Fibroblast of skin of left biceps (primary cell): ENCODE measurements at places on chromosomes 6 and 20.
A peak's percentile ranks its signal among the peaks of the same experiment; 100 is the strongest.

GRCh38 chr20:4082406-4083097 lies 67.2 kb upstream of the RNF24 start:
- no peak for DNase-seq

GRCh38 chr20:18611492-18611891 lies 23.6 kb downstream of the DTD1 start:
- DNase-seq, result no peak

DNA sequence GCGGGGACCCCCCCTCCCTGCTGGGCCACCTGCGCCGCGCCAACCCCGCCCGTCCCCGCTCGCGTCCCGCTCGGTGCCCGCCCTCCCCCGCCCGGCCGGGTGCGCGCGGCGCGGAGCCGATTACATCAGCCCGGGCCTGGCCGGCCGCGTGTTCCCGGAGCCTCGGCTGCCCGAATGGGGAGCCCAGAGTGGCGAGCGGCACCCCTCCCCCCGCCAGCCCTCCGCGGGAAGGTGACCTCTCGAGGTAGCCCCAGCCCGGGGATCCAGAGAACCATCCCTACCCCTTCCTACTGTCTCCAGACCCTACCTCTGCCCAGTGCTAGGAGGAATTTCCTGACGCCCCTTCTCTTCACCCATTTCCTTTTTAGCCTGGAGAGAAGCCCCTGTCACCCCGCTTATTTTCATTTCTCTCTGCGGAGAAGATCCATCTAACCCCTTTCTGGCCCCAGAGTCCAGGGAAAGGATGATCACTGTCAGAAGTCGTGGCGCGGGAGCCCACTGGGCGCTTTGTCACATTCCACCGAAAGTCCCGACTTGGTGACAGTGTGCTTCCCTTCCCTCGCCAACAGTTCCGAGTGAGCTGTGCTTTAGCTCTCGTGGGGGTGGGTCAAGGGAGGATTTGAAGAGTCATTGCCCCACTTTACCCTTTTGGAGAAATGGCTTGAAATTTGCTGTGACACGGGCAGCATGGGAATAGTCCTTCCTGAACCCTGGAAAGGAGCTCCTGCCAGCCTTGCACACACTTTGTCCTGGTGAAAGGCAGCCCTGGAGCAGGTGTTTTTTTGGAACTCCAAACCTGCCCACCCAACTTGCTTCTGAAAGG lies 2.1 kb downstream of the VEGFA start:
- no peak for DNase-seq

DNA sequence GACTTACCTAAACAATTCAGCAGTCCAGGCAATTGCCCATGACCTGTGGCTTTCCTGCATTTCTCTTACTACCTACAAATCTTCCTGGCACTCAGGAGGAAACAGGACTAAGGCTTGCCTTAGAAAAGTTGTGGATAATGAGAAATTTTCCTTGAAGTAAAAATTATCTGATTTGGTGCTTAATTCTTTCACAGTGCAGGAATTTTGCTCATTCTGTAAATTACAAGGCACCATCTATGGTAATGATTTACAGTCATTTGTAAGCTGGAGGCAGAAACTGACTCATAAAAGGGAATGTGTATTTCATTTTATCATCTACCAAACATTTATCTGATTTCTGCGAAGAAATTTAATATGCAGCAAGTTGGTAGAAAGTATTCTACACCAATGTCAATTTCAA lies 211.5 kb upstream of the FKBP1C start:
- DNase-seq, result no peak

- DNase-seq, result no peak
Observed at GRCh38 chr20:5433352-5433751, 116.6 kb upstream of the PROKR2 start.

DNA sequence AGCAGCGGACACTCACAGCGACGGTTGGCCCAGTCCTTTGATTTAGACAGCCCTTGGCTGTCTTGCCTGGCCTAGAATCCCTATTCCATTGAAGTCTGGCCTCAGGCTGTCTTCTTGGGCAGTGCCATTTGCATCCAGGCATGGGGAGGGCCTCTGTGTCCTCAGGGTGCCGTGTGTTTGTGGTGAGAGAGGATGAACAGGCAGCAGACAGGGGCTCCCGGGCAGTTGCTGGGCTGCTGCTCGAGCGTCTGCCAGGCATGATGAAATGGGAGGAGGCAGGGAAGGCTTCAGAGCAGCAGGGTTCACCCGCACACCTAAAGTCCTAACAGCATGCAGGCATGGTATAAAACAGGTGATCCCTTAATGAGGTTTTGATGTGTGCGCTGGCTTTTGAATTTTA lies 126.9 kb downstream of the SOBP start:
- DNase-seq, result no peak

DNA sequence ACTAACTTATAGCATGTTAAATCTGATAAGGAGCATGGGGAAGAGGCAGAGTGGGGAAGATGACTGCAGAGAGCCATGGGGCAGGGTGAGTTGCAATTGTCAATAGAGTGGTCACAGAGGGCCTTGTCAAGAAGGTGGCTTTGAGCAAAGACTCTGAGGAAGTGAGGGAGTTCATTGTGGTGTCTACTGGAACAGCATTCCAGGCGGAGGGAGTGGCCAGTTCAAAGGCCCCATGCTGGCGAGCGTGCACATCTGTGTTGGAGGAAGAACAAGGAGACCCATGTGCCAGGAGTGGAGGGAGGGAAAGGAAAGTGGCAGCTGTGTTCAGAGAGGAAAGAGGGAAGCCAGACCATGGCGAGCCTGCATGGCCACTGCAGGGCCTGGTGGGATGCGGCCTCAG lies 15.8 kb upstream of the GPR6 start:
- no peak for DNase-seq

DNA sequence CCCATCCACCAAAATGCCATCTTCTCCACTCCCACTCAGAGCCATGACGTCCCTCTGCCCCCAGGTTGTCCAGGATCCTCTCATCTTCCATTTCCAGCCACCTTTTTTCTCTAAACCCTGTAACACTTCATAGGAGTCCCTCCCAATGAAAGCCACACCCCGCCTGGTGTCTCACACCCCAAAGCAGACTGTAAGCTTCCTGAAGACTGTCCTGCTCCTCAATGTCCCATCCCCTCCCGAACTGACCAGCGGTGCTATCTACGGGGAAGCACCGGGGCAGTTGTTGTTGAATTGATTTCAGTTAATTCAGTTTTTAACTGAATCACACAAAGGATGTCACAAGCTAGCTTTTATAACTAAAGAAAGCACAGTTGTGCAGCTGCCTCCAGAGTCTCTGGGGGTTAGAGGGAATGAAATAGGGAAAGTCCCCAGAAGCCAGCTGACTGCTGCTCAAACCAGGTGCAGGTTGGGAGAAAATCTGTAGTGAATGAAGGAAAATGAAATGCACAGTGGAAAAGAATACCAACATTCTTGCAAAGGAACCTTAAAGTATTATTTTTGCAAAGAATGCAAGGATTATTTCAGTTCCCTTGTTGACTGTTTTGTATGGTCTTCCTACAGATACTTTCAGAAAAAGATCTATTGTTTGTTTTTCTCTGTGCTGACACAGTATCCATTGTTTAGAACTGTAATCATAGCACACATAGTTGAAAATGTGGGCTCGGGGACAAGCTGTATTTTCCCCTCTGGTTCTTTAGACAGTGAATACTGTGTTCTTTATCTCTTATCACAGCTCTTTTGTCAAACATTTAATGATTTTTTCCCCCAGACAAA lies 222.6 kb upstream of the QKI start:
- no peak for DNase-seq

GRCh38 chr20:63022501-63022900 lies 15.7 kb upstream of the BHLHE23 start:
- DNase-seq, result no peak

DNA sequence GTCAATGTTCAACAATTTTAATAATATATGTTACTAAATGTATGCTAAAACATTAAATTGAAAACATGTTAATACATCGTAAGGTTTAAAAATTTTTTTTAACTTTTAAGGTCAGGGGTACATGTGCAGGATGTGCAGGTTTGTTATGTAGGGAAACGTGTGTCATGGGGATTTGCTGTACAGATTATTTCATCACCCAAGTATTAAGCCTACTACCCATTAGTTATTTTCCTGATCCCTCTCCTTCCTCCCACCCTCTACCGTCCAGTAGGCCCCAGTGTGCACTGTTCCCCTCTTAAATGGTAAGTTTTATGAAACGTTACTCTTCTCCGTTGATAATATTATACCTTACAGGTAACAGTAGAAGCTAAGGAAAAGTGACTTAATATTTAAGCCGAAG lies 15.8 kb downstream of the PDE7B start:
- DNase-seq, result no peak

DNA sequence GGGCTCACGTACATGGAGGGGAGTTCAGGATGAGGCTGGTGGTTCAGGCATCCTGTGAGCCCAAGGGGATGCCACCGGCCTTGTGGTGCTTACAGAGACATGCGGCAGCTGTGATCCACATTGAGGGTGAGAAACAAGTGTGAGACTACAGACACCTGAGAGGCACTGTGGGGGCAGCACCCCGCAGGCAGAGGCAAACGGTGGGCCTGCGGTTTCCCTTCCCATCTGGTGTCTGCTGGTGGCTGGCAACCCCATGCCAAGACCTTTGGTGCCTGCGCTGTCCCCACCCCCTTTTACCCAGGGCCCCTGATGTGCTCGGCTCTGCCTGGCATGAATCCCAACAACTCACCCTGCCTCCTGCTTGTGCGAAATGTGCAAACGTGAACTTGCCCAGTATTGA lies 42.0 kb downstream of the ERMARD start:
- DNase-seq, result no peak

DNA sequence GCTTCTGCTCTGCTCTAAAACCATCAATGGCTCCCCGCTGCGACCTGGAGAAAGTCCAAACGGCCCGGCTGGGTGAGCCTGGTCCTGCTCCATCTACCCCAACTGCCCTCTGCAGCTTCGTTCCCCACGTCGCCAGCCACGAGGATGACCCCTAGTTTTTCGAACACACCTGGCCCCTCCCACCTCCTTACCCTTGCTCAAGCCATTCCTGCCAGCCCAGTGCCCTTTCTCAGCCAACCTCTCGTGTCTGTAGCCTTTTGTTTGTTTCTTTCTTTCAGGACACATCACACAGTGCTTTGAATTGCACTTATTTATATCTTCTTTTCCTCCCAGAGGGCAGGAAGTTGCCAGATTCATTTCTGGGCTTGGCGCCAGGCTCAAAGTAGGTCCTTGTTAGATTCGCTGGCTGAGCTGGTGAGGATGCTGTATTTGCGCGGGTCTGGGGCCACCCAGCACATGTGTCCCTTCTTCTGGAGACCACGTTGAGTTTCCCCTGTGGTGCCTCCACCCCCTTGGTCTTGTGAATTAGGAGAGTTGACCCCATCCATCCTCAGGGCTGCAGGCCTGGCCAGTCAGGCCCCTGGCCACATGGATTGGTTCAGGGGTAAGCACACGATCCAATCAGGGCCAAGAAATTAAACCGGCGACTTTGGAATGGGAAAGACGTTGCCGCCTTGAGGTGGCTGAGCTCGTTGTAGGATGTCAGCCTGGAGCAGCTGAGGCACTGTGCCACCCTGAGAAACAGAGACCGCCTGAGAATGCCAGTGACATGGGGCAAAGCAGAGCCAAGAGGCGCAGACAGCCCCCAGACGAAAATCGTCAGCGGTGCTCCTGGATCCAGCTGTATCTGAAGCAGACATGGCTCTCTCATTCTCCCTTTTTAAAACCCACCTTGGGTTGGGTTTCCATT lies 156.0 kb downstream of the CEBPB start:
- peak; percentile 62 for DNase-seq

DNA sequence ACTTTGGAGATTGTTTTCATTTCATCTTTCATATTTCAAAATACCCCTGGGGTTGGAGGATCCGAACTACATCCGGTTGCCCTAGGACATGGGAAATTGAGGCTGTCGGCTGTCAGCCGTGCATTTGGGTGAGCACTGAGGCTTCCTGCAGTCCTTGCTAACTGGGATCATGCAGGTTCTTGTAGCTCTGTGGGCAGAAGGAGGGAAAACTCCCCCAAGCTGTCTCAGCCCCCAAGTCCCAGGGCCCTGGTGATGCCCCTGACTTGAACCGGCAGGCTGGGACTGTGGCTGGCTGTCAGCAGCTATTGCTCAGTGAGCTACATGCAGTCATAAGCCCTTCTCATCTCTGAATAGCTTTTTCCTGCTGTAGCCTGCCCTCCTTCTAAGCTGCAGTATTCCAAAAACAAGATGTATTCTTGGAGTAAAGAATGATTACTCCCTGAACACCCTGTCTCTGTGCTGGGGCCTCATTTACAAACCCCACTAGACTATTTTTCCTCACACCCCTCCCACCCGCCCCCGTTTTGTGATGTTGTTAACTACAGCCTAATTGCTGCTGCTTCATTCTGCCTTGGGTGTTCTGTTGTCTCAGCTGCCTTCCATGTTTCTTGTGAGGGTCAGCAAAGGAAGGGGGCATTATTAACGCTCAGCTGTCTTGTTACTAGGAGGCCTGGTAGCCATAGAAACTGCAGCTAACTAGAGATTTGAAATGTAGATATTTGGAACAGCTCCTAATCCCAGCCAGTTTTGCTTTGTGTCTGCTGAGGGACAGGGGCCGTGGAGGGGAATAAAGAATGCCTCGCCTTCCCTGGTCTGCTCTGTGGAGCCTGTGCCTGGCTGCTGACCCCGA lies 18.1 kb downstream of the MTRES1 start:
- DNase-seq, result no peak

GRCh38 chr6:13766201-13766634 lies 48.1 kb downstream of the MCUR1 start:
- no peak for DNase-seq

DNA sequence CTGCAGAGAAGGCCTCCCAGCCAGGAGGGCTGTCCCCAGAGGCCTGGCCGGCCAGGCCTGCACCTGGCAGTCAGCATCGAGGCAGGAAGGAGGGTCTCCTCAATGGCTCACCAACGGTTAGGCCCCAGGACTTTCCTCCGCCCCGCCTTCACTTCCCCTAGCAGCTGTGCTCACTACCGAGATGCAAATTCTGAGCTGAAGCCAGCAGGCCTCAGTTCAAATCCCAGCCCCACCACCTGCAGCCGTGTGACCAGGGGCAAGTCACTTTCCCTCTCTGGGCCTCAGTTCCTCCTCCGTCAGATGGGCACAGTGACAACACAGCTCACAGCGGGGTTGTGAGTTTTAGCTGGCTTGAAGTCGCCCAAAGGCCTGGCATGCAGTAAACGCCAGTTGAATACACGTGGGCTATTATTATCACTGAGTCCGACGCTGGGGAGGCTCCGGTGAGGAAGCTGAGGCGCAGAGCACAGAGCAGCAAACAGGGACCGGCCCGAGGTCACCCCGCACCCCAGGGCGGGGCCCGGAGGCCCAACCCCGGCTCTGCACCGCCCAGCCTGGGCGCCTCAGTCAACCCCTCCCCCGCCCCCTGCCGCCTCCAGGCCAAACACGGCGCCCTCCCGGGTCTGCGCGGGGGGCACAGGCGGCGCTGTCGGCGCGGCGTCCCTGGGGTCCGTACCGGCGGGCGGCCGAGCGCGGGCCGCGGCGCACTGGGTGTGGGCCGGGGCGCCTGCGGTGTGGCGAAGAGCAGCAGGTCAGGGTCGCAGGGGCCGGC lies 671 bp downstream of the E2F1 start:
- no peak for DNase-seq

DNA sequence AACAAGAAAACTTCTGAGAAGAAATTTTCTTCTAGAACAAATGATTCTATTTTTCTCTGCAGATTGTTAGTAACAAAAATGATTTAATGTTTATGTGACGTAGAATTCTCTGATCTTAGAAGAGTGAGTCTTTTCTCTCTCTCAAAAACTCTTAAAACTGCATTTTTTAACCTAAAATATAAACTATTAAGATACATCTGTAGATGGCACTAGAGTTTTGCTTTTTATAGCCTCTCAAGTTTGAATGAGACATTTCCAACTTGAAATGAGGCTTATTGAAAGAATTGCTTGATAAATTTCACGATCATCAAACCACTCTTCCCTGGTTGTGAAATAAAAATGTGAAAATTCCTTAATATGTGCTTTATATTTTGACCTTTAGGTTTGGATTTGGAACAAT lies 53.8 kb downstream of the PHF3 start:
- DNase-seq, result no peak
